Motor neuron (in vitro differentiated cells): ENCODE measurements at places on chromosomes 6 and 20. TPM values are rescaled to one million over a fixed set of nuclear protein-coding genes. Genes with fewer than 3 reads are reported as not detected.
A peak's percentile ranks its signal among the peaks of the same experiment; 100 is the strongest.

Gene HLA-DQB1
- not detected in 2 replicates for total RNA-seq

GRCh38 chr6:169388395-169389166 is 134.9 kb upstream of the THBS2 start:
- no peak for ATAC-seq

DNA sequence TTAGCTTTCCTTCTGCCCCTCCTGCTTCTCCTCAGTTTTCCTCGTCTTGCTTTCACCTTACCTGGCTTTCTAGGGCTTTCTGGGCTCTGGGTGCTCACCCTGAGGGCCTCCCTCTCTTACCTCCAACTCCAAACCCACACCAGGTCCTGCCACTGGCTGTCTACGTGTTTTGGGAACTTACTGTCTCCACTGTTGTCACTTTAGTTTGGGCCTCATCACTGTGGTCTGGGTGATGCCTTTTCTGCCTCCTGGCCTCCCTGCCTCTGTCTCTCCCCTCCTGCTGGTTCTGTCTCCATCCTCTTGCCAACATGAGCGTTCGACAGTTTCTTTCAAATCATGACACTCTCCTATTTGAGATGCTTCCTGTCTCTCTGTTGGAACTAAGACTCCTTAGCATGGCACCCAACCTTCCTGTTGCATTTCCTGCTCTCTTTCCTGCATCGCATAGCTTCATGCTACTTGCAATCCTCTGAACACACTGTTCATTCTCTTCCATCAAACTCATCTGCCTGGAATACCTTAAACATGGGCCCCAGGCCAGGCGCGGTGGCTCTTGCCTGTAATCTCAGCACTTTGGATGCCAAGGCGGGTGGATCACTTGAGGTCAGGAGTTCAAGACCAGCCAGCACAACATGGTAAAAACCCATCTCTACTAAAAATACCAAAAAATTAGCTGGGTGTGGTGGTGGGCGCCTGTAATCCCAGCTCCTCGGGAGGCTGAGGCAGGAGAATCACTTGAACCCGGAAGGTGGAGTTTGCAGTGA is 5.5 kb downstream of the CD40 start:
- no peak for ATAC-seq

GRCh38 chr6:111589366-111589765 is 16.3 kb downstream of the TRAF3IP2 start:
- peak; percentile 68 for ATAC-seq

Gene DEFB132
- total RNA-seq: 0.18 TPM in 1 of 2 replicates, not detected in the other
